Activated CD4-positive, alpha-beta T cell treated with anti-CD3 and anti-CD28 coated beads, Interleukin-2, amount 50 U/mL, for 24 hours (primary cell): ENCODE measurements at places on chromosomes 2 and 18.

DNA sequence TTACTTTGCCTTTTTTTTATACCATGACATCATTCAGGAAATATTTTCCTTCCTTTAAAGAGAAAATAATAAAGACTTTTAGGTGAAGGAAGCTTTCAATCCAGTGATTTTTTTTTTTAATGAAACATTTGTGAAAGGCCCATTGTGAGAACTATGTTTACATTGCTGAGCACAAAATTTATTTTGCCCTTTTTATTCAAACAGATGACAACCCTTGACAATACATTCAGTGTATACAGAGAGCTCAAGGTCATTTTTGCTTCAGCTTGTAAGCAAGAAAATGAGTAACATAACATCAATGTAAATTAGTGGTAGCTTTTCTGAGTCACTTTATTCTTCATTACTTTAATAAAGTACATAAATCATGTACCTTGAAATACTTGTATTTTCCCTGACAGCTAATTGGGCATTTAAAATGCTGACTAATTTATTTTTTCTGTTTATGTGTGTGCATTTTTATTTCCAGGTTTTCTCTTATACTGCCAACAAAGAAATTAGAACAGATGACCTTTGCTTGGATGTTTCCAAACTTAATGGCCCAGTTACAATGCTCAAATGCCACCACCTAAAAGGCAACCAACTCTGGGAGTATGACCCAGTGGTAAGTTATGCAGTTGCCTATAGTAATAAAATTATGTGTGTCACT, 121.6 kb downstream of the GALNT1 start:
- no peak for DNase-seq

GRCh38 chr18:33113416-33113815, 327.1 kb downstream of the CCDC178 start:
- no peak for DNase-seq

DNA sequence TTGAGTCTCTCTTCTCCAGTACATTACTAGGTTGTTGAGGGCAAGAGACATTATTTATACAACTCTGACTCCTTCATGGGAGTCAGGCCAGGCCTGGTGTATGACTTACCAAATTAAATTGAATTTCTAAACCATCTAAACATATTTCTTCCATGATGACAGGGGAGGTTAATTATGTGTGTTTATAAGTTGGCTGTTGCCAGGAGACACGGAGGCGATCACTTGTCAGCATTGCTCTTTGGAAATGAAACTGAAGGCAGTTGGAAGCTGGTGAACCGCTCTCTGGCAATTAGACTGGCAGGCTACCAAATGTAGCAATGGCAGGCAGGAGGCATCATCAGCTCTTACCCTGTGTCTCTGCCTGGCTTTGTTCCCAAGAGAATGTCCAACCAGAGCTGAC, 241.4 kb downstream of the KCNS3 start:
- DNase-seq = no peak

GRCh38 chr2:650343-651310, 26.6 kb downstream of the TMEM18 start:
- no peak for DNase-seq

DNA sequence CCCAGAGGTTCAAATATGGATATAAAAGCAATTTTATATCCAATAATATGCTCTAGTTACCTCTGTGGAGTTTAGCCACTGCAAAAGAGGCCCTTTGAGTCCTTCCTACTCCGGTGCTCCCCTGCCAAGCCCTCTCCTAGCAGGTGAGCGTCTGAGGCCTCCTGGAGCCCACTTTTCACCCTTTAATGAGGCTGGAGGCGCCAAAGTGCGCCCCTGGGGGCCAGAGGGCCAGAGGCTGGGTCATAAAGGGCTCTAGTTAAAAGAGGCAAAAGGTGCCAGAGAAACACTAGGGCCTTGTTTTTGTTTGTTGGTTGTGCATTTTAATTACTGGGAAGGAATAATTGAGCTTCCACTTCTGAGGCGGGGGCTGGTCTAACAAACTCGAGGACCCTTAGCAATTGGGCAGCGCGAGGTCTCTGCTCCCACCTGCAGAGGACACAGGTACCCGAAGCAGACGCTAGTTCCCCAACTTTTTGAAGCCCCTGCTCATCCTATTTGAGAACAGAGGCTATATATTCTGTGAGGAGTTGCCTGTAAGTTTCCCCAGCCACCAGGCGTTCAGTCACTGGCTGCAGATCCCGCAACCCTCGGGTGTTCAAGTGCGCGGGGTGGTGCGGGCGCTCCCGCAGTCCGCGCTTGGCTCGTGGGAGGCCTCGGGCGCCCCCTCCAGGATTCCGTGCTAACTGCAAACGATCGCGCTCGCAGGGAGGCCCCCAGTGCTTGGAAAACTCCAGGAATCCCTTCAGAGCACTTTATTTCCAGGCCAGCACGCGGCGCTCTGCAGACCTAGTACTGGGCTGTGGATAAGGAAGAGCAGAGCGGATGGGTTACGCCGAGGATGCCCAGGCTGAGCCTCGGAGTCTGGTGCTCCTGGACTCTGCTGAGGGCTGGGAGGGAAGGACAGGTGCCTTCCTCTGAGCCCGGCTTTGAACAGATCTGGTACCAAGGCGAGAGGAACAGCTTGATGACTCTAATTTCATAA, 14.1 kb downstream of the MSGN1 start:
- peak; percentile 5 for DNase-seq

- no peak for DNase-seq
Observed at GRCh38 chr18:78999939-79000338, 20.3 kb downstream of the SALL3 start.

DNA sequence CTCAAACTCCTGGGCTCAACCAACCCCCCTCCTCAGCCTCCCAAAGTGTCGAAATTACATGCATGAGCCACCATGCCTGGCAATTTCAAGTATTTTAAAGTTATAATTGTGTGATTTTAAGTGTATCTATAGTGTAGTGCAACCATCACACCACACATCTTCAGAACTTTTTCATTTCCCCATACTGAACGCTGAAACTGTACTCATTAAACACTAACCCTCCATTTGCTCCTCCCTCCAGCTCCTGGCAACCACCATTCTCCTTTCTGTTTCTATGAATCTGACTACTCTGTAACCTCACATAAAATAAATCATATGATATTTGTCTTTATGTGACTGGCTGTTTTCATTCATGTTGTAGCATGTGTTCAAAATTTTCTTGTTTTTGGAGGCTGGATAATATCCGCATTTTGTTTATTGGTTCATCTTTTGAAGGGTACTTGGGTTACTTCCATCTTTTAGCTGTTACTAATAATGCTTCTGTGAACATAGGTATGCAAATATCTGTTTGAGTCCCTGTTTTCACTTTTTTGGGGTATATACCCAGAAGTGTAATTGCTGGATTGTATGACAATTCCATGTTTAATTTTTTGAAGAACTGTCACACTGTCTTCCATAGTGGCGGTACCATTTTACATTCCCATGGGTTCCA, 188.2 kb downstream of the PLCL1 start:
- no peak for DNase-seq

GRCh38 chr2:53941749-53942148, 29.0 kb downstream of the PSME4 start:
- no peak for DNase-seq

GRCh38 chr18:22713511-22713910, 219.6 kb upstream of the RBBP8 start:
- DNase-seq = no peak

- DNase-seq = no peak
Observed at GRCh38 chr2:723761-724160, 46.6 kb upstream of the TMEM18 start.

DNA sequence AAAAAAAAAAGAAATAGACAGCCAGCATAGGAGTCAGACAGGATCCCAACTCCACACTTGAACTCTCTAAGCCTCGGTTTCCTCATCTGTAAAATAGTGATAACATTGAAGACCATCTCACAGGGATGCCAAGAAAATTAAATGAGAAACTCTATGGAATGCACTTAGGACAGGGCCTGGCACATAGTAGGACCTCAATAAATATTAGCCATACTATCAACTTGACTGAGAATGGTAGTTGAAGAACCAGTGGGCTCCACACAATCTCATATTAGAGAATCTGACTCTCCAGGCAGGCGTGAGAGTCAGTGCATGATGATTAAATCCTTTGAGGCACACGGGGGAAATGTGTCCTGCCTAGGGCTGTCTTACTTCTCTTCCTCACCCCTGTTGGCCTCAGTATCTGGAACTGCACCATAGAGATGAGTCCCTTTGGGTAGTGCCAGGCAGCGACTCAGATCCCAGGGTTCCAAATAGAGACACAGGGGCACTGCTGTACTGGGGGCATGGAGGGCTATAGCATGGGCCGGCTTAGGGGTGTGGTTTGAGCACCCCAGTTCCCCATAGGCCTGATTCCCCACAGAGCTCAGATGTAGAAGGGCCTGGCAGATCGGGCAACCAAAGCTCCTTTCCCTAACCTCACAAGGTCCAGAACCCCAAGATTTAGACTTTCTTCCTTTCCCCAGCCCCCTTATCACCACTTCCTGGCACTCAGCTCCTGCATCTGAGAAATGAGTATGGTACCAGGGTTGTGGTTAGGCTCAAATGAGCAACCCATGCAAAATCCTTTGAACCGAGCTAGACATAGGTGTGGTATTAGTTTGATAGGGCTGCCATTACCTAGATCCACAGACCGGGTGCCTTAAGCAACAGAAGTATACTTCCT, 51.3 kb upstream of the CAB39 start:
- DNase-seq = no peak

DNA sequence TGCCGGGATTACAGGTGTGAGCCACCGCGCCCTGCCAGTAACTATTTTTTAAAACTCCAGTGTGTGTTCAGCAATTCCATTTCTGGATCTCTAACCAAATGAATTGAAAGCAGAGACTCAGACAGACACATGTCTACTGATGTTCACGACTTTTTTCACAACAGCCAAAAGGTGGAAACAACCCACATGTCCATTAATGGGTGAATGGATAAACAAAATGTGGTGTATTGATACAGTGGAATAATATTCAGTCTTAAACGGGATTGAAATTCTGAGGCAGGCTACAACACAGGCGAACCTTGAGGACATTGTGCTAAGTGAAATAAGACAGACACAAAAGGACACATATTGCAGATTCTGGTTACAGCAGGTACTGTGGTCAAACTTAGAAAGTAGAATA, 55.0 kb downstream of the DDX1 start:
- no peak for DNase-seq

DNA sequence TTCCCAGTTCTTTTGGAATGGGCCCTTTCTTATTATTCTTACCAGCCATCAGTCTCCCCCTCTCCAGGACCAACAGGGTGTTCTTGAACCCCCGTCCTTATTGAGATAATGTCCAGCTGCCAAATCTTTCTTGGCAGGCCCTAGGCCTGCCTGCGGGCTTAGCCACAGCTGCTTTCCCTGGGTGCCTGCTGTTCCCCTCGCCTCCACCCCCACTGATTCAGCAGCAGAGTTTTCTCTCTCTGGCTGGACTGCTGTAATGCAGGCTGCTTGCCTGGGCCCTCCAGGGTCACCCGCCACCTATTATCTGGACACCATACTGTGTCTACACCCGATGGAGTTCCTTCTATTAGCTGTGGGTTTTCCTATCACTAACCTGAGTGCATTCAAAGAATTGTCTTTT, 395.4 kb upstream of the ATP5MC3 start:
- DNase-seq = no peak

DNA sequence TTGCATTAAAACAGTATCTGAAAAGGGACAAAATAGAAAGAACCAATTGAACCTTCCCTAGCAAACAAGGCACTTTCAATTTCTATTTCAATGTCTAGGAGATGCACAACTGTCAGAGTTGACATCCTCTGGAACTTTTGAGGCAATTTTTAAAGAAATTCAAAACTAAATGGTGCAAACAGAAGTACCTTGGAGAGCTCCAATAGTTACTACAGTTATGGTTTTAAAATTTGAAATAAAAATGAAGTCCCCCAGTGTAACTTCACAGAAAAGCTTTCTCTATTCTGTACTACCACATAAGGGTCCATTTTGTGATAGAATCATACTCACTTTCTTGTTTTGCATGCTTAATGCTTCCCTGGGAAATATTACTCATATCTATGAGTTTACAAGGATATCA, 162.1 kb downstream of the KCNH7 start:
- no peak for DNase-seq

DNA sequence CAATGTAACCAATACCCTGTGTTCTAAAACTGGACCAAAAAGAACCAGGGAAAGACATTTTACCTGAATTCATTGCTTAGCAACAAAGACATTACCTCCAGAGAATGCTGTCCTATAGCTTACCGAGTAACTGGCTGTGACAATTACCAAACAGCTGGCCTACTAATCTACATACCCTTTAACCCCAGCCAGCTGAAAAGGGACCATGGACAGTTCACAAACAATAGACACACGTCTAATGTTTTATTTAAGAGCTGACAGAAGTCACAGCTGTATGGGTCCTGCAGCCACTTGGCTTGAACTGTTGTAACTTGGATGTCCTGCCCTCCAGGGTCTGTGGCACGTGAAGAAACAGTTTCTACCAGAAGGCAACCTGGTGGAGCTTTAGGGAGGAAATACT, 130.1 kb upstream of the EFEMP1 start:
- DNase-seq = no peak

GRCh38 chr2:207417301-207417718, 112.5 kb upstream of the CREB1 start:
- DNase-seq = no peak

- DNase-seq = no peak
Observed at GRCh38 chr2:14967729-14968128, 335.2 kb downstream of the LRATD1 start.

DNA sequence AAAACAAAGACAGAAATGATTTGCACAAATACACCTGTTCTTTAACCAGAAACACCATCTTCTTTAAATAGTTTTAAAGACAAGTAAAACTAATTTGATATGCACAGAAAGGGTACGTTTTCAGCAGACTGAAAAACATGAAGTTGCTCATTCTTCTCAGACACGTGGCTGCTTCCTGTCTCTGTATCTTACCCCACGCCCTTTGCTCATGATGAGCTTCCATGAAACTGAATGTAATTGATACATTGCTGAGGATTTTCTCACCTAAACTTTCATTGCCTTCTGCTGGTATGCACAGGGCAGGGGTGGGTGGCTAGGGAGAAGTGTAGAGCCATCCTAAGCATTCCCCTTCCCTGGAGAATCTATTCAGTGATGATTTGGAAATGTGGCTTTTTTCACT, 644.3 kb downstream of the BCL11A start:
- DNase-seq = no peak

DNA sequence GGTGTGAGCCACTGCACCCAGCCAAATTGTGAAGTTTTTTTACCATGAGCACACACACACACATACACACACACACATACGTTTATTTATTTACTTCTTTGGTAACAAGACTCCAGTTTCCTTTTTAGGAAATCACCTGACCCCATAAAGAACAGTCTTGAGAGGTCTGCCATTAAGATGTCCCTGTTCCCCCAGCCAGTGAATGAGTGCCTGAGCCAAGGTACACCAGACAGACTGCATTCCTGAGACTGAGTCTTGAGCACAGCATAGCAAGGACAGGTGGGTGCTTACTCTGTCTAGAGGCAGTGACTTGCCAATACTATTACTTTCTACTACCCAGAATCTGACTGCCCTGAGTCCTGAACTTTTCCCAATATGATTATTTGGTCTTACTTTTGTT, 167.2 kb upstream of the SATB2 start:
- no peak for DNase-seq
